Esophagus squamous epithelium (tissue), 5 donors: ENCODE measurements at places on chromosomes 7 and 10.

DNA sequence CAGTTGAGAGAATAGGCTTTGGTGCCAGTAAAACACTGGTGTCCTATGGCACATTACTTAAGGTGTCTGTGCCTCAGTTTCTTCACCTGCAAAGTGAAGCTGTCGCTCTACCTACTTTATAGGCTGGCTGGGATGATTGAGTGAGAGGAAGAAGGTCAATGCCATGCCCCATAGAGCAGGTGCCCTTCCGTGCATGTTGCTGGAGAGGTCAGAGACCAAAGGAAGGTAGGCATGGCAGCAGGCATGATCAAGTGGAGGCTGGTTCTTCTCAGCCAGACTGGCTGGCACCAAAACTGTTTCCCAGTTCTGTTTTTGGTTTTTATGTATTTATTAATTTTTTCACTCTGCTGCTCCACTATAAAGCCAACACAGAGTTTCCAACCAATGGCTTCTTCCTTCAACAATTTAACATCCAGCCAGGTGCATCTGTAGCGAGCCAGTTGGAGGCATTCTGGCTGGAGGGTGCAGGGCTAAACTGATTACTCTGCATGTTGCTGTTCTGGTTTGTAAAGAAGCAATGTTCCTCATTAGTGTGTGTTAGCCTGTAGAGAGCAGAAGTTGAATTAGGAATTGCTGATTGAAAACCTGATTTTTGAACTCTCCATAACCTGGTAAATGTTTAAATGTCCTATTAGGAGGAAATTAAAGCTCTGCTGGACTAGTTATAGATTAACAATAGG is 144.3 kb upstream of the TNS3 start:
- DNase-seq: no peak

DNA sequence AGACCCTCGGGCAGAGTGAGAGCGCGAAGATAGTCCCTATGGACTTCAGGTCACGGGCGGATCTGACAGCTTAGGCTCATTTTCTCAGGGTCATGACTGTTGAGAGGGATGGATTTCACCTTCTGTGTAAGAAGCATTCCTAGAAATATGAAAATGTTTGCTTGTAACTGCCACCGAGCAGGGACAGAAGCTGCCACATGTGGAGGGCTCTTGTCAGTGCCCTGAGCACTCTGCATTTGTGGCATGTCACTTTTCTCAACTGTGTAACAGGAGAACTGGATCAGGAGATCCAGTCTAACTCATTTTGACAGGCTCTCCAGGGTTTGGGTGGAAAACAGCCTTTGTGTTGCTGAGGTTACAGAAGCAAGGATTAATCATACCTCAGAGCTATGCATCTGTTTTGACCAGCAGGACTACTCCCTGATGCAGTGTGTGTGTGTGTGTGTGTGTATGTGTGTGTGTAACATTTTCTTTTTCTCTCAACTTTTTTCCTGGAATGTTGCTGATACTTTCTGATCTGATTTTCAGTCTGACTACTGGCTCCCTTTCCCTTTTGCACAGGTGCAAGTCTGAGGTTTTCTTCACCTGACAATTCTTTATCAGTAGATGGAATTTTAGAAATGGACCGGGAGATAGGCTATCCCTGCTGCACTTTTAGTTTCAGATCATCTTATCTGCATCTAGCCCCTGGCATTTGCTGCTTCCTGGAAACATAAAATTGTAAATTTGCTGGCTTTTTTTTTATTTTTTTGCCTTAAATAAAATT is 183.3 kb downstream of the STK31 start:
- DNase-seq: no peak

GRCh38 chr10:74507951-74508350 is 318.4 kb upstream of the KAT6B start:
- no peak for DNase-seq

GRCh38 chr7:122652876-122653275 is 46.0 kb downstream of the RNF133 start:
- DNase-seq: no peak

DNA sequence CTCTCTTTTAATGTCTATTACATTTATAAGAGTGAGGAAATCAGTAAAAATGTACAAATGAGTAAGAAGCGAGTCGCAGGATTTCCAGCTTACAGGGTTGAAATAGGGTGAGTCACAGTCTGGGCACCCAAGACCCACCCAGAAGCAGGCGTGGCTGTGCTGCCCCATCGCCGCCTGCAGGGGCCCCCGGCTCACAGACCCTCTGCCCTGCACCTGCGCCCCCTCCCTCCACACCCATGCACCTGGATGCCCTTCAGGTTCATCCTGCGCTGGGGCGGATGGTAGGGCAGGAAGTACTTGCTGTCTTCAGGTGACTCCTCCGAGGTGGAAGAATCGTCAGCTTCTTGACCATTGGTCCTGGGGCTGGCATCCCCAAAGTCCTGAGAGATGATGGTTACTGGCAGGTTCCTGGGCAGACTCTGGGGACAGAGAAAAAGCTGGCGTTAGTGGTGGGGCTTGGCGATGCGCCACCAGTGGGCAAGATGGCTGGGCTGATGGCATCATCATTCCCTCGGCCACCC is 90.2 kb upstream of the GNA12 start:
- no peak for DNase-seq
